ENCODE measurements at places on chromosomes 7 and 10.
A peak's percentile ranks its signal among the peaks of the same experiment; 100 is the strongest.

- DNase-seq, result no peak
Observed at GRCh38 chr10:49488056-49488717, 50.7 kb downstream of the ERCC6 start.

DNA sequence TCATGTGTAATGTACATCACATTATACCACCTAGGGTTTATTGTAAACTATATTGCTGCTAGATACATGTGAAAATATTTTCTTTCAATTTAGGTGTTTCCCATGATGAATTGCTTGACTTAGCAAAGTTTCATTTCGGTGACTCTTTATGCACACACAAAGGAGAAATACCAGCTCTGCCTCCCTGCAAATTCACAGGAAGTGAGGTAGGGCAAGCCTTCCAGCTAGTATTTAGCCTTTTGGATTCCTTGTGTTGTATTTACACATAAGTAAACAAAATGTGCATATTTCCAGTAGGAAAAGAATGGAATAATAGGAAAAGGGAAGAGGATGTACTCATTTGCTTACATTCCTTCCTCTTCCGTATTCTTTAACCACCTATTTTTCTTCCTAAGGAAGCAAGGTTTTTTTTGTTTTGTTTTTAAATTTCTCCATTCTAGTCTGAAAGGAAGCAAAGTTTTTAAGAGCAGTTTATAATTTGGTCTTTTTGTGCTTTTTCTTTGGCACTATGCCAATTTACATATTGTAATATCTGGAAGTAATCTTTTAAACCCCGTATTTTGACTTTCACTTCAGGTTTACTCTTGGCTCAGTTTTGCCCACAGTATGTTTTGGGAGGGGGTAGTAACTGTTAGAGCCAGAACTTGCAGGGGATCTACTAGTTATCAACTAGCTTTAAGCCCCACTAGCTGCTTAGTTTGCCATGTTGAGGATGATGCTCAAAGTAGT is 10.4 kb downstream of the PMPCB start:
- no peak for DNase-seq

DNA sequence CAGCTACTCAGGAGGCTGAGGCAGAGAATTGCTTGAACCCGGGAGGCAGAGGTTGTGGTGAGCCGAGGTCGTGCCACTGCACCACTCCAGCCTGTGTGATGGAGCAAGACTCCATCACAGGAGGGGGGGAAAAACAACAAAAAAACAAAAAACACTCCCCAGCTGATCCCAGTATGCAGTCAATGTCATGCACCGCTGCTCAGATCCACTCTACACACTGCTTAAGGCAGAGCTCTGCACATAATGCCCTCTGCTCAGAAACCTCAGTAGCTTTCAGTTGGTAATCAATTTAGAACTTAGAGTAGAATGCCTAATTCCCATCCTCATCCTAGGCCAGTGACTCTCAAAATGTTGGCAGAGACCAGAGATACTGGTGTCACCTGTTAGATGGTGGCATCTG is 43.9 kb downstream of the PDSS1 start:
- no peak for DNase-seq

DNA sequence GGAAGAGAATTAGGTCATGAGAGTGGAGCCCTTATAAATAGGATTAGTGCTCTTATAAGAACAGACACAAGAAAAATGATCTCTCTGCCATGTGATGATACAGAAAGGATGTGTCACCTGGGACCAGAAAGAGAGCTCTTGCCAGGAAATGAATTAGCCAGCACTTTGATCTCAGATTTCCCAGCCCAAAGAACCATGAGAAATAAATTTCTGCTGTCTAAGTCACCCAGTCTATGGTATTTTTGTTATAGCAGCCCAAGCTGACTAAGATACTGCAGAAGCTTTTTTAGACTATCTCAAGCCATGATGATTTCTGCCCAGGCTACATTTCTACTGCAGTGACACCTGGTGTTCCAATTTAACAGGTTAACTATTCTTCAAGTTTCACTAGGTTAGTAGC is 84.8 kb downstream of the RSU1 start:
- DNase-seq, result no peak

DNA sequence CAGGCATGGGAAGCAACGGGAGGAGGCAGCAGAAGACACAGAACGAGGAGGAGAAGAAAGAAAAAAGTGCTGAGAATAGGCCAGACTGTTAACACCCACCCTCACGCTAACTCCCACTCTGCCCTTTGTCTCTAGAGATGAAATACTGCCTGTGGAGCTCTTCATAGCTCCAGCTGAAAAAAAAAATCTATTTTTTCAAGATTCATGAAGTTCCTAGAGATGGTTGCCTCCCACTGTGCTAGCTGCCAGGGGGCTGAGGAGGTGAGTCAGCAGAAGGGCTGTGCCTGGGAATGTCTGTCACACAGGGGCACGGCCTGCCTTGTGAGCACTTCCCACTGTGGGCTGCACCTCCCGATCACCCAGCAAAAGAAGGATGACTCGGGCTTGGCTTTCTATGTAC is 144.5 kb downstream of the RNF216 start:
- DNase-seq, result no peak

DNA sequence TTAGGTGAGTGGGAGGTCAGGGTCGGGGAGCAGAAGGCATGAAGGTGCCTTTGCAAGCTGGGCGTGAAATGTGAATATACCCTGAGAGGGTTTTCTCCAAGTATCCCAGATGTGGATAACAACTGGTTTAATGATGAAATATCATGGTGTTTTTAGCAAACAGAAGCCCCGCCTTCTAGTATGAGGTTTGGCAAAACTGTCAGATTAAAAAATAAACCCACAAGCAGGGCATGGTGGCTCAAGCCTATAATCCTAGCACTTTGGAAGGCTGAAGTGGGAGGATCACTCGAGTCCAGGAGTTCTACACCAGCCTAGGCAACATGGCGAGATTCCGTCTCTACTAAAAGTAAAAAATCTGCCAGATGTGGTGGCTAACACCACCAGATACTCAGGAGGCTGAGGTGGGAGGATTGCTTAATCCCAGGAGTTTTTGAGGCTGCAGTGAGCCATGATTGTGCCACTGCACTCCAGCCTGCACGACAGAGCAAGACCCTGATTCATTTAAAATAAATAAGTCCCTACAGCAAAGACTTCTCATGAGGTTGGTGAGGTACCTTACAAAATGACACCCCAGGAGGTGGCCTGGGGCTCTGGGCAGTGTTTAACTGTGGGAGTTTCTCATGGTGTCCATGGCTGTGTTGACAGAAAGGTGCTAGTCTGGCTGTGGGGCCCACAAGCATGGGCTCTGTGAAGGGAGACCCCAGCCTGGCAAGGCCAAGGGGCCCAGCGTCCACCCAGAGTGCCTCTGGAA is 6.7 kb upstream of the PWWP2B start:
- DNase-seq, result peak; percentile 2

DNA sequence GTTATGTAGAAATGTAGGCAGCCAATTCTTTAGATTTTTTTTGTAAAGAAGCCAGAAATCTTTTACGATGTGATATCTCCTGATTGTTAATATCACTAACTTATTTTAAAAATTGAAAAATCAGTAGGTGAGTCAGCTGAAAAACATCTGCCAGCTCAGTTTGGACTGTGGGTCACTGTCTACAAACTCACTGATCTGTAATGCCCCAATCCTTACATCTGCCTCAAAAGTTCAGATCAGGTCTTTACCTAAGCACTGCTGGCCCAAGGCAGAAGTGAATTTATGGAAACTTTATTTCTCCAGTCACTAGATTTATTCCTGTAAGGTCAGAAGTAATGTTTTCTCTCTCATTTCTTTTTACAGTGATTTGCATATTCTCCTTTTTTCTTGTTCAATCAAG is 31.0 kb upstream of the FAM13C start:
- DNase-seq, result no peak

Data from activated gamma-delta T cell treated with Interleukin-2 at 50 U/mL for 16 hours (primary cell).